ENCODE measurements at places on chromosomes 16 and 17.
A peak's percentile ranks its signal among the peaks of the same experiment; 100 is the strongest.

DNA sequence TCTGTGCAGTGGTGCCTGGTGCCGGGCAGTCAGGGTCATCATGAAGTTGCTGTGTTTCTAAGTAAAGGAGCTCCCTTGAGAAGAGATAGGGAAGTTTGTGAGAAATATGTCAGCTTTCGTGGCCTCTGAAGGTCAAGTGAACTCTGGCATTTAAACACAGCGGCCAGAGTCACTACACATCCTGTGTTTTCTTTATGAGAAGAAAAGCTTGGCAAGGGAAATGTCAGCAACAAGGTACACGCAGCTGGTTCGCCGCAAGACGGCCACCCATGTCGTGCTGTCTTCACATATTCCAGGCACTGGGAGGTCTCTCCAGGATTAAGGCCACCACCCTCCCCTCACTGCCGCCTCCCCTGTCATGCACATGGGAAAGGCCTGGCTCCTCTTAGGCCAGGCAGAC is 33.2 kb upstream of the PEMT start:
- no peak for DNase-seq

DNA sequence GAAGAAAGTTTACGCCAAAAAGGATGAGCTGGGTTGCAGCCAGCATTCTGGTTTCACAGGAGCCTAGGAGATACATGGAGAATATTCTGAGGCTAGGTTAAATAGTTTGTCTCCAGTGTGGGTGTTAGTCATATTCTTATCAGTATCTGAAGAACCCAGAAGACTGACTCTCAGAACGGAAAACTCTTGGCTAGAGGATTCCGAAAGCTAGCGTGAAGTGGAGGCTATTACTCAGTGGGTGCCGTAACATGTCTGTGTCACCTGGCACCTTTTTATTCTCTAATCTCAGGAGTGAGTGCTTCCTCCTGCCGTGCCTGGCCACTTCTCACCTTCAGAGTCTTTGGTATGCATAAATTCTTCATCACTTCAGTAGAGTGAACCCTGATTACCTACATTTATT is 199.5 kb downstream of the WWOX start:
- DNase-seq = no peak

DNA sequence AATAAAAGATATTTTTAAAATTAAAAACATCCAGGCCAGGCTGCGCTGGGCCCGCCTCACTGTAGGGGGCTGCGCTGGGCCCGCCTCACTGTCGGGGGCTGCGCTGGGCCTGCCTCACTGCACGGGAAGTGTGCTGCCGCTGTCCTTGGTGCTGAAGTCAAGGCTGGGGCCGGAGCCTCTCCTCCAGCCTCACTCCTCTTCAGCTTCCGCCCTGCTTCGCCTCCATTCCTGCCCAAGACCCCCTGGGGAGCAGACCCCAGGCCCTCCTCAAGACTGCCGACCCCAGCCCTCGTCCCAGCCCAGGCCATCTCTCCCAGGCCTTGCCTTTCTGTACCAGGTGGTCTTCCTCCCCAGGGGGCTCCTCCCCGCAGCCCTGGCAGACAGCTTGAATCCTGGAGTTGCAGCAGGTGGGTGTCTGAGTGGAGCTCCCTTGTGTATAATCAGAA is 26.2 kb downstream of the ENDOV start:
- peak; percentile 22 for DNase-seq

GRCh38 chr17:76261421-76262215 is 3.5 kb upstream of the UBALD2 start:
- no peak for DNase-seq

- no peak for DNase-seq
Measured at GRCh38 chr16:72838951-72839350, 209.0 kb downstream of the ZFHX3 start.

DNA sequence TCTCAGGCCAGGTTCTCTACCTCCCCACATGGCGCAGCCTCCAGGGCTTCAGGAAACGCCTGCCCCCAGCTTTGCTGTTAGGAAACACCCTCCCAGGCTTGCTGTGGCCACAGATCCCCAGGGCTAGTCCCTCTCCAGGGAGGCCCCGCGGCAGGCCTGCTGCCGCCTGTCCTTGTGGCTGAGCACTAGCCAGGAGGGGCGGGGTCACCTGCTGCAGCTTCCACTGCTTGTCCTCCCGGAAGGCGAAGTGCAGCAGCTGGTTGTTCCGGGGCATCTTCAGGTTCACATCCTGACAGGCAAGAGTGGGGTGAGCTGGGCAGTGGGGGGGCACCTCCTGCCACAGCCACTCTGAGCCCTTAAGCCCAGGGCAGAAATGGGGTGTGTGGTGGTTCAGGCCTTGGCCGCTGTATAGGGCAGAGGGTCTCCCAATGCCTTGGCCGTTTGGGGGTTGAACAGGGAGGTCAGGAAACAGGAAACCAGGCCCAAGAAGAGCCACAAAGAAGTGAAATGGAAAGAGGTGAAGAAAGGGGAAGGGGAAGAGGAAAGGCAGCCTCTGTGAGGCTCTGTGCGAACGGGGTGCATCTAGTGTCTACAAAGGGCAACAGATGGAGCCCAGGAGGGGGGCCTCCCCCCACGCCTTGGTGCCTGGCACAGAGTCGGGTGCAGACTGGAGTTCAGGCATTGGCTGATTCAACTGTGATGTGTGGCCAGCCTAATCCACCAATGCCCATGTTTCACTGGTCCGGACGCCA is 2.0 kb downstream of the ROGDI start:
- no peak for DNase-seq

- DNase-seq = no peak
Measured at GRCh38 chr16:85680352-85680944, 8.3 kb downstream of the GINS2 start.

GRCh38 chr16:76639685-76640289 is 362.6 kb downstream of the CNTNAP4 start:
- DNase-seq = no peak

DNA sequence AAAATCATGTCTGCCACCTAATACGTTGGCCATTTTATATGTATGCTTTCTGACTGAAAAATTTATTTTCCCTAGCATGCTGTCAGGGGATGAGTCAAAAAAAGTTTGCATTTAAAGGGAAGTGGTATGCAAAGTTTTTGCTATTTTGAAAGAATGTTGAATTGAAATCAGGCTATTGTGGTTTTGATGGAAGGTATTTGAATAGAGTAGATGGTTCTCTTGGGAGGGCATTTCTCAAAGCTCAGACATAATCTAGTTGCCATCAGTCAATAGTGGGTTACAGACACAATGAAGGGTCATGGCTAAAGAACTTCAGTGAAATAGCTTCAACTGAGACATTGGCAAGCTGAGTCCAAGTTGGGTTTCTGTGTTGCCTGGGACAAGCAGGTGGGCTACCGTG is 102.4 kb downstream of the MAP2K6 start:
- no peak for DNase-seq

DNA sequence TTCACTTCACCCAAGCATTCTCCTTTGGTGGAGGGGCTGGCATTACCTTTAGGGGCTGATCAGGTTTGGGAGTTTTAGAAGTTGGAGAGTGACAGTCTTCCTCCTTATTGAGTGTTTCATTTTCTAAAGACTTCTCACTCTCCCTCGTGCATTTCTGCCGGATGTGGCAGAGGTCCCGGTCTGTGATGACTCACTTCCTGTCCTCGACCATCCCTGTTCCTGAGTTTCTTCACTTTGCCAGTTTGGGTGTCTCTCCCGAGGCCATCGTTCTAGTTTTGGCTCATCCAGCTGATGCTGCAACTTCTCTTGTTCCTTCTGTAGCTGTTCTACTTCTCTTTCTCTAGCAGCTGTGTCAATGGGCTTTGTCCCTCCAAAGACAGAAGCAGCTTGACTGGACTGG is 104.3 kb downstream of the PHKB start:
- DNase-seq = no peak

DNA sequence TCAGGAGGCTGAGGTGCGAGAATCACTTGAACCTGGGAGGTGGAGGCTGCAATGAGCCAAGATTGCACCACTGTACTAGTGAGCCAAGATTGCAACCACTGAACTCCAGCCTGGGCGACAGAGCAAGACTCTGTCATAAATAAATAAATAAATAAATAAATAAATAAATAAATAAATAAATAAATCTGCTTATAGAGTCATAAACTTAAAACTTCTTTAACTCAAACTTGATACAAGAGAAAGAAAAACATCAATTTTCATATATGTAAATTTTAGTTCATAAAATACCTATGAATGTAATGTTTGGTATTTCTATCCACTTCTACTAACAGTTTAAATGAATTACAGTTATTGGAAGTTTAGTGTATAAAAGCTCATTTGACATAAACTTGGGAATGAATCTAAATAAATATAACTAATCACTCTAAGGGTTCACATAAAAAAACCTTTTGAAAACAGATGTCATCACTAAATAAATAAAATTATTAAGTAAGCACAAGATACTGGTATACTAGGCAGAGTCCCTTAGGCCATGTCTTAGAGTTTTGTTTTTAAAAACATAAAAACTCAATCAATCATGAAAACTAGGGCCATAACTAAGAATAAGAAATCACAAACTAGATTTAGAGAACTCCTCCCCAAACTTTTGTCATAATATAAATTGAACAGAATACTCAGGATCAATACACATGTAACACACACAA is 54.1 kb downstream of the SMURF2 start:
- DNase-seq = no peak

GRCh38 chr16:14087590-14088154 is 16.6 kb downstream of the MRTFB start:
- DNase-seq = no peak

- DNase-seq = no peak
Measured at GRCh38 chr16:50040018-50040417, 15.0 kb downstream of the CNEP1R1 start.

GRCh38 chr17:50920891-50921586 is 54.9 kb upstream of the TOB1 start:
- no peak for DNase-seq

GRCh38 chr17:28610376-28610775 is 3.6 kb downstream of the RSKR start:
- DNase-seq = no peak

DNA sequence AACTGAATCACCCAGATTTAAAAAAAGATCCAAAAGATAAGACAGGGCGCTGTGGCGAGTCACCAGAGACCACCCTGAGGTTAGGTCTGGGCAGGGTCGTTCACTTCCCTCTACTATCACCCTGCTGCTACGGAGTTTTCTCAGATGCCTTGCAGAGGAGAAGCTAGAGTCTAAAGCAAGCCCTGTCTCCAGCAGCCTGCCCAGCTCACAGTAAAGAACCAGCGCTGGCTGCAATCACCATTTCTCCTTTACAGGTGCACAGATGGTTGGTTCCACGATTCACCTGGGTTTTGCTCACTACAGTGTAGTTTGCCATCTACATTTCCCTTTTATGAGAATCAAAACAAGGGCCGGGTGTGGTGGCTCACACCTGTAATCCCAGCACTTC is 71.3 kb downstream of the SRCIN1 start:
- no peak for DNase-seq

GRCh38 chr17:39781031-39781860 is 43.5 kb downstream of the GRB7 start:
- no peak for DNase-seq

DNA sequence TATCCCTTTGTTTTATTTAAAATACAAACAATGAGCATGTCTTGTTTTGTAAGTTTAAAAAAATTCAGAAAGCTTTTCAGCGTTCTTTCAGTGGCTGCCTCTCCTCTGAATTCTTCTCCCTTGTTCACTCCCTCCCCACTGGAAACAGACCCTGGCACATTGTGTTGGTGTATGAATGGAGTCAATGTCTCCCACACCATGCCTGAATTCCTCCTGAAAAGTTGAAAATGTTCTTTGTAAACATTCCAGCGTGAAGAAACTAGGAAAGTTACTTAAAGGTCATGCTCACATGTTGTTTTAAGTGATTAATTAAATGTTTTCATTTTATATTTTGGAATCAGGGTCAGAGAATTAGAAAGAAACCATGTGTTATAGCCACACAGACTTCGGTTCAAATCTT is 136.9 kb upstream of the DYNLRB2 start:
- no peak for DNase-seq

DNA sequence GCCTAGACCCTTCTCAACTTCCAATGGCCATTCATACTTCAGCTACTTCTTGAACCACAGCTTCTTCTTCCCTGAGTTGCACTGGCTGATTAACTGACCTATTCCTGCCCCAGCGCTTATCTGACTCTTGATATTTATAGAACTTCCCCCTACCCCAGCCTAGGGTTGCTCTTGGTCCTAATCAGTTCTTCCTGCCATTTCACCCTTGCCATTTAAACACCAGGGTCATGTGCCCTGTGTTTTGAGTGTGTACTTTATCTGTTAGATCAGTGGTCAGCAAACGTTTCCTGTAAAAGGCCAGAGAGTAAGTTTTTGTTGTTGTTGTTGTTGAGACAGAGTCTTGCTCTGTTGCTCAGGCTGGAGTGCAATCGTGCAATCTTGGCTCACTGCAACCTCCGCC is 82.4 kb upstream of the COX10 start:
- no peak for DNase-seq

GRCh38 chr16:89349947-89350633 is 132.6 kb downstream of the ZNF778 start:
- DNase-seq = no peak

GRCh38 chr17:29576214-29577000 is 7.9 kb downstream of the TP53I13 start:
- no peak for DNase-seq

DNA sequence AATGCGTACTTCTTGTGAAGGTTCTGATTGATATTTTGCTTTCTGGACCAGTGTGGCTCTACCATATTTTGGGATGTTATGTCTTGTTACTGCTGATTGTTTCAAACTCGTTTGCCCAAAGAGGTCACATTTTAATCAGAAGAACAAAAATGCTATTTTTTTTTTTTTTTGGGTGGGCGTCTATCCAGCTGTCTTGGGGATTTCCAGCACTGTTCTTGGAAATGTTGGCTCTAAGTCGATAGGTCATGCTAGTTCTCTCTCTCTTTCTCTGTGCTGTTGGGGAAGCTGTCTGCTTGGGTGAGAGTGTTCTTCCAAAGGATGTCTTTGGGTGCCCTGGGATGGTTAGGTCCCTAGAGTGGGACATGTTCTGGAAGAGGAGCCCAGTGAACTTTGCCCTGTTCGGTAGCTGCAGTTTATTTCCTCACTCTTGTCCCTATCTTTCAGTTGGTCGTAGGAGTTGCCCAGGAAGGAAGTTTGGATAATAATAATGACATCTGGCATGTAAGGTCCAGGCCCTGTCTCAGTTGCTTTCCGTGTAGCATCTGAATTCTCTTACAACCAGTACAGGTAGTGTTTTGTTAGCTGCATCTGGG is 2.9 kb downstream of the IRF8 start:
- DNase-seq = no peak

GRCh38 chr17:82863941-82864712 is 24.3 kb upstream of the ZNF750 start:
- DNase-seq = peak; percentile 73

- DNase-seq = peak; percentile 83
Measured at GRCh38 chr17:29568331-29569244, at the start of gene TP53I13. TP53I13 (plus strand) TSS chr17:29568701; CDS start chr17:29568759, 58 bp downstream.

- no peak for DNase-seq
Measured at GRCh38 chr17:74008196-74008595, 195.3 kb upstream of the RPL38 start.

- DNase-seq = no peak
Measured at GRCh38 chr16:25570131-25570530, 121.6 kb upstream of the HS3ST4 start.

GRCh38 chr16:71885261-71885650 is 1.3 kb upstream of the ZNF821 start:
- DNase-seq = no peak

GRCh38 chr16:72508191-72508590 is 336.2 kb upstream of the PMFBP1 start:
- no peak for DNase-seq
